Activated naive CD4-positive, alpha-beta T cell treated with anti-CD3 and anti-CD28 coated beads for 36 hours (primary cell): ENCODE measurements at places on chromosomes 16 and 17. TPM values are rescaled to one million over a fixed set of nuclear protein-coding genes. Genes with fewer than 3 reads are reported as not detected.

- peaks cover 28% of the 10 kb centered on the region for H3K27me3 ChIP-seq
- no peaks in the 10 kb centered on the region for H3K4me1 ChIP-seq
- no peak overlapping the region for H3K27ac ChIP-seq
- no peaks in the 10 kb centered on the region for H3K36me3 ChIP-seq
Measured at GRCh38 chr16:86828653-86829052, 250.3 kb downstream of the FOXL1 start.

GRCh38 chr16:3171855-3172593 lies 16.0 kb upstream of the OR1F1 start:
- peak; percentile 81 for DNase-seq
- no peaks in the 10 kb centered on the region for H3K36me3 ChIP-seq
- peak overlapping the region; percentile 66 for H3K27ac ChIP-seq
- H3K27me3 ChIP-seq: peaks cover 49% of the 10 kb centered on the region
- H3K4me3 ChIP-seq: peak overlapping the region; percentile 63

The EMP2 gene
- not detected for total RNA-seq

The TPSD1 gene
- total RNA-seq: not detected
